Activated CD4-positive, alpha-beta T cell treated with anti-CD3 and anti-CD28 coated beads for 36 hours (primary cell): ENCODE measurements at places on chromosomes 3 and 15.
A peak's percentile ranks its signal among the peaks of the same experiment; 100 is the strongest.

- no peak for DNase-seq
Observed at GRCh38 chr15:74535388-74536084, 5.5 kb upstream of the ARID3B start.

GRCh38 chr15:75214293-75215096 lies 12.8 kb downstream of the C15orf39 start:
- DNase-seq, result no peak

DNA sequence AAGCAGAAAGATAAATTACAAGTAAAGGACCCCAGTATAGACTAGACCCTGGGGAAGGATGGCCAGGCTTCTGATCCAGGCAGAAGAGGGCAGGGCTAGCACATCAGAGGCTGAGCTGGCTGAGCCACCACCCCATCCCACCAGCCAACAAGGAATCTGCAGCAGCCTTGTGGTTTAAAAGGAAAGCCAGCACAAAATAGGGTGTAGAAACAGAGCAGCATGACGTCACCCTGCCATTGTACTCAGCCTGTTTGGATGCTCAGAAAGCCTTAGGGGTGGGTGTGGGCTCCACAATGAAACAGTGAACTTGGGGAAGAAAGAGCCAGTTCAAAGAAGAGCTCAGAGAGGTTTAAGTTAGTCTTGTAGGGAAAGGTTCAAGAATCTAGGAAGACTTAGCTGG lies 28.2 kb downstream of the DUOX1 start:
- DNase-seq, result no peak

DNA sequence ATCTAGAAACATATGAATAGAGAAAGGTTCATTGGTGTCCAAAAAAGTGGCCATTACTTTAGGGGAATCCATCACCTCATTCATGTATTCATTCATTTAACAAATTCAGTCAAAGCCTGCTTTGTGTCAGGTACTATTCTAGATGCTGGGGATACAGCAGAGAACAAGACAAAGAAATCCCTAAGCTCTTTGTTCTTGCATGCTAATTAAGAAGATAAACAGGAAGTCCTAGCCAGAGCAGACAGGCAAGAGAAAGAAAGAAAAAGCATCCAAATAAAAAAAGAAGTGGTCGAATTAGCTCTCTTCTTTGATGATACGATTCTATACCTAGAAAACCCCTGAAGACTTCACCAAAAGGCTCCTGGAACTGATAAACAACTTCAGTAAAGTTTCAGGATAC lies 12.4 kb upstream of the ZMAT3 start:
- no peak for DNase-seq

- DNase-seq, result no peak
Observed at GRCh38 chr15:54810031-54810430, 386.7 kb downstream of the RSL24D1 start.

DNA sequence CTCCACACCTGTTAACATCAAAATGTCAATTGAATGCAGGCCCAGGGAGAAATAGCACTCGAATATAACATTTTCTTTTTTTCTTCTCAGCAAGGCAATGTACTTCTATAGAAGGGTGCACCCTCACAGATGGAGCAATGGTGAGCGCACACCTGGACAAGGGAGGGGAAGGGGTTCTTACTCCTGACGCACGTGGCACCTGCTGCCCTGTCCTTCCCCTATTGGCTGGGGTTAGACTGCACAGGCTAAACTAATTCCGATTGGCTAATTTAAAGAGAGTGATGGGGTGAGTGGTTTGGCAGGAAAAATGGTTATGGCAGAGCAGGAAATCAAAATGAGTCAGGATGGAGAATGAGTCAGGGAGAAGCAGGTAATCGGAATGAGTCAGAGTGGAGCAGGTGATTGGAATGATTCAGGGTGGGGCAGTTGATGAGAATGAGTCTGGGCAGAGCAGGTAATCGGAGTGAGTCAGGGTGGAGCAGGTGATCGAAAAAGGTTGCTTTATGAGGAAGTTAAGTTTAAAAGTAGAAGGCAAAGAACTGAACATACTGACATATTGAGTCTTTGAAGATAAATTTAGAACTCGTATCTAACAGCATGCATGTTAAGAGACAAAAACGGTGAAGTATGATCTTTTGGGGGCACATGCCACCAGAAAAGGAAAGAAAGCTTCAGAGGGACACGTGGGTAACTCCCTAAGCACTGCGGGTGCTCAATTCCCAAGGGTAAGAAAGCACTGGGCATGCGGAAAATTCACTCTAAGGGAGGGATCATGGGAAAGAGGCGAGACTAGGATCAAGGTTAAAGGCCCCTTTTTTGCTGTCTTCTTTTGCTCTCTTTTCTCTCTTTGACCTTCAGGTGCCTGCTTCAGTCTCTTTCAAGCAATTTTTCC lies 72.9 kb upstream of the GALNT15 start:
- DNase-seq, result peak; percentile 38

- no peak for DNase-seq
Observed at GRCh38 chr15:29008846-29009245, 123.1 kb downstream of the APBA2 start.

DNA sequence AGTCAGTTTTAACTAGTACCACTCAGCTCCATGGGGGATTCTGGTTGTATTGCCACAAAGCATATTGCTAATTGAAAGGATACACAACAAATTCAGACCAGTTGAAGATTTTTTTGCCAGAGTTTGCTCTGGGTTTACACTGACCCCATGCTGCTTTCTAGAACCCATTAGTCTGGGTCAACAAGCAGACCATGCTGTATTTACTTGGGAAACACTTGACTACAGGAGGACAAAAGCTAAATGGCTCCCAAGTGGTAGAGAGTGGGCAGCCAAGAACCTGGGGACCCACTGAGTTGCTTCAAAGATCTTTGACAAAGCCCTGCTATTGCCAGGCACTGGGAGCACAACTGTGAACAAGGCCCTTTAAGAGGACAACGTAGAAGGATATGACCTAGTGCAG lies 86.8 kb upstream of the PSMD6 start:
- no peak for DNase-seq
